ENCODE measurements at places on chromosomes 7 and 10.

GRCh38 chr10:100529475-100530298 lies at the start of gene NDUFB8:
TSS of gene NDUFB8 (minus strand) at chr10:100529871. CDS start at chr10:100529851, 20 bp downstream.
- DNase-seq, result peak; percentile 94

DNA sequence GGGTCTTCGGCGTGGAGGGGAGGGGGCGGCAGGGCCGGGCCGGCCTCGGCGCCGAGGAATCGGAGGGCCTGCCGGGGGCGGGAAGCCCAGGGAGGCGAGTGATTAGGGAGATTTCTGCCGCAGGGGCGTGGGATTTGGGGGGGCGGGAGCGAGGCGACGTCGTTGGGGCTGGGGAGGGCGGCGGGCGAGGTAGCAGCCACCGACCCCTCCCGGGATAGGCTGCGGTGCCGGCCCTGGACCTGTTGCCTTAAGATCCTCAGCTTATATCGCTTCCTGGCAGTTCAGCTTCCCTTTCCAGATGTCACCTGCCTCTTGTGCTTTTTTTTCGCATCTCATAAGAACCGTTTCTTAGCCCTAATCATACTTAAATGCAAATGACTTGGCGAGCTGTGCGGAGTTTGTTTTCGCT lies 655 bp downstream of the LMTK2 start:
- peak; percentile 27 for DNase-seq

DNA sequence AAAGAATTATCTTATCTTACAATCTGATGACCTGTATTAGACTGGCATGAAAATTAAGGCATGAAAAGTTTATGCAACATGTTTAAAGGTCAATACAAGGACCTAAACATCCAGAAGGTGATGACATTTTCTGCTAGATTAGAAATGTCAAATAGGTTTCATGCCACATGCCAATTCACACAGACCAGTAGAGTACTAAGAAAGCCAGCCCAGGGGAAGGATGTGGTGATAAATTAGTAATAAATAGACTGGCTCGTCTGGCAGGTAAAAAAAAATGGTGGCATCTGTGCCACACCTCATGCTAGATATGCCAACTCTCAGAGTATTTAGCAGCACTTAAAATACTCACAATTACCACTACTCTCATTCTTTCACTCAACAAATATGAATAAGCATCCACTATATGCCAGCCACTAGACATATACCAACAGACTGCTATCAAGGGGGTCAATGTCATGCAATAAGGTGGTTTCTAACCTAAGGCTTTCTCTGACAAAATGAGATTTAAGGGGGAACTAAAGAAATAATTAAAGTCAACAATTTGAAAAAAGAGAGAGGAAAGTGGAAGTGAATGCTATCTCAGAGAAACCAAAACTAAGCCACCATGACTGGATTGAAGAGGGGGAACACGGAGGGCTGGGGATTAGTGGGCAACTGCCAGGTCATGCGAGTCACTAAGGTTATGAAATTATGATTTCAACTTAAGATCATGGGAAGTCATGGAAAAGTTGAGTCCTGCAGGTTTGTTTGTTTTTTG lies 83.5 kb downstream of the SGMS1 start:
- DNase-seq, result no peak

DNA sequence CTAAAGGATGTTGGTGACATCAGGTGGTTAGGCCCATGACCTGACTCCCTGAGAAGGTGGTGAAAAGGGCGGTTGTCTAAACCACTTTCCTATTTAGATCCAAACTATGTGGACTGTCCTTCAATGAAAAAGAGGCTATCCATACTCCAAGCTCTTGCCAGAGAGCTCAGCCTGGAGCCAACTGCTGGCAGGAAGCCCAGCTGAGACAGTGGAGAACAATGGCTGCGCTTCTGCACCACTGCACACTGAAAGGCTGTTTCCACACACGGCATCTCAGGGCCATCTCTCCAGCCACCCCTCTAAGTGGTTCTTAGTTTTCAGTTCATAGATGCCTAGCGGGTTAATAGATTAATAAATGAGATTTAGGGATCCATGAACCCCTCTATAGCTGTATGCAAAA lies 488.8 kb upstream of the ZMIZ1 start:
- no peak for DNase-seq

DNA sequence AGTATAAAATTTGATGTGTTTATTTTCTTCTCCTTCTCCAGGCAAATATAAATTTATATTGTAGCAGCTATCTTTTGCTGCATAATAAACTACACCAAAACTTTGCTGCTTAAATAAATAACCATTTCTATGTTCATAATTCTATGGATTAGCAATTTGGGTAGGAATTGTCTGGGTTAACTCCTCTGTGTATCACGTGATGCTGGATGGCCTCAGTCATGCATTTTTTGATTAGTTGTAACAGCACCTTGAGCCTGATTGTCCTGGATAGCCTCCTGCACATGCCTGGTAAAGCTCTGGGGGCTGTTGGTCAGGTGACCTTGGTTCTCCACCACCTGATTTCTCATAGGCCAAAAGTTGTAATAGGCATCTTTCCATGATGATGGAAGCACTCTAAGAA lies 572.9 kb downstream of the ETV1 start:
- DNase-seq, result no peak

DNA sequence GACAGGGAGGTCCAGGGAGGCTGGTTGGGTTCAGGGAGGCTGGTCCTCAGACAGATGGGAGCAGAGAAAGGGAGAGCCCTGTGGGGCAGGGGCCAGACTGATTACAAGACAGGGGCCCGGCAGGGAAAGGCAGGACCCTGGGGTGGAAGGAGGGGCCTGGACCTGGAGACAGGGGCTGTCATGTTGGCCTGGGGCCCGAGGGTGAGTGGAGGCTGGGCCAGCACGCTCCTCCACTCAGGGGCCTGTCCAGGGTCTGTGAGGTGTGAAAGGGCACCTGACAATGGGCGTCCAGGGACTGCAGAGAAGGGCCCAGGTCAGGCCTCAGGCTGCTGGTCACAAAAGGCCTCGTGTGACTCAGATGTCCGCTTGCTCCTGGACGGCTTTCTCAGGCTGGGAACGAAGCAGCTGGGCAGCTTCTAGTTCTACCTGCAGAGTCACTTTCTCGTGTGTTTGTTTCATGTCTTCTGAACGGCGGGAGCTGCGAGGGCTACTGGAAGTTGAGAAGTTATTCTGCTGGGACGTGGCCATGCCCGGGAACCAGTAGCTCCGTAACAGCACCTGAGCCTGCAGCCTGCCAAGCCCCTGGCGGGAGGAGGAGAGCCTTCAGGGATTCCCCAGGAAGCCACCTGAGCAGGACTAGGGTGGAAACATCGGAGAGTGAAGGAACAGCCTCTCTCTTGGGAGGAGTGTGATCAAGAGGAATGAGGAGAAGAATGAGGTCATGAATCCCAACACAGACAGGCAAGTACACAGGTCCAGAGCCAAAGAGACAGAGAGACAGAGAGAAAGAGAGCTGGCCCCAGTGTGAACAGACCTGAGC lies 65.8 kb downstream of the KLF6 start:
- no peak for DNase-seq

GRCh38 chr7:127935847-127936376 lies 95.3 kb downstream of the LRRC4 start:
- DNase-seq, result peak; percentile 19

DNA sequence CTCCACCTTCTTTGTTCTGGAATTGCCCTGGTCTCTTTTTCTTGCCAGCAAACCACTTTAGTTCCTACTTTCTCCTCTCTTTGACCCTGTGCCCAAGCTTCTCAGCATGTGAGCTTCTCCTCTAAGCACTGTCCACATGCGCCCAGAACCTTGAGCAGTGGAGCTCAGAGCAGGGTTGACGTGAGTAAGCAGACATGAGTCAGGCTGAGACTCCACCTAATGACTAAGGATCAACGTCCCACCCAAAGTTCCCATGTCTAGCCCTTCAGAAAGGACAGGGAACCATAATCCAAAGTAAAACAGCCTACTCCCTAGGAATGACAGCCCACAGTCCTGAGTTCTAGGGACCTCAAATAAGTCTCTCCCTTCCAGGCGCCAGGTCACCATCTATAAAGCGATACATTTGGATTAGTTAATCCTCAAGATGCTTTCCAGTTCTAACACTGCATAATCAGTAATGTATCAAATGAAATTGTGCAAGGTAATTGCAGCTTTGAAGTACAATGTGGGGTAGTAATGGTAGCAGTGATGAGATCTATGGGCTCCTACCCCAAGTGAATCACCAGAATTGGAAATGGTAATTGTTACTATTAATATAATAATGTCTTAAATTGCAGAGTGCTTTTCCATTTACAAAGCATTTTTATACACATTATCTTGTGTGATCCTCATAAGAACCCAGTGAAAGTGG lies 44.5 kb downstream of the KCNMA1 start:
- no peak for DNase-seq

GRCh38 chr7:24834128-24834798 lies 77.0 kb upstream of the GSDME start:
- DNase-seq, result no peak

GRCh38 chr7:133061357-133061756 lies 20.5 kb downstream of the CHCHD3 start:
- DNase-seq, result no peak

- peak; percentile 48 for DNase-seq
Observed at GRCh38 chr7:75617634-75618234, 121.0 kb downstream of the HIP1 start.

- DNase-seq, result no peak
Observed at GRCh38 chr7:138354066-138354465, 106.0 kb upstream of the TRIM24 start.
